Fibroblast of skin of right biceps (primary cell): ENCODE measurements at places on chromosomes 7 and 10.

- DNase-seq = no peak
Observed at GRCh38 chr10:74823791-74824183, 2.6 kb upstream of the KAT6B start.

DNA sequence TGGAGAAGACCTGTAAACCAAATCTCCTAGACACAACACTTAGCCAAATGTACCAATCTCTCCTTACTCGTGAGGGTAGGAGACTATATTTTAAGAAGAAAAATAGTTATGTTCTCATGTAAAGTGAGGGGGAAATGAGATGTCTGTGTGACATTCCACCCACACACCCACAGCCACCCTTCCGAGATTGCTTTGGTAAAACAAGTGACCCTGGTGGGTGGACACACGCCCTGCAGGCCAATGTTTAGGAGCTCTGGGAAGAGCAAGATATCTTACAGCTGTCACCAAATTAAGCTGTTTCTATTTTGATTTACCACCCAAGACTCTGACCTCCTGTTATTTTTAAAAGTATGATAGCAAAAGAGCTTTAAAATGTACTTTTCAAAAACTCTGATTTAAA is 147.2 kb upstream of the PFKP start:
- no peak for DNase-seq

- DNase-seq = no peak
Observed at GRCh38 chr10:121974019-121974534, 940 bp downstream of the NSMCE4A start.

DNA sequence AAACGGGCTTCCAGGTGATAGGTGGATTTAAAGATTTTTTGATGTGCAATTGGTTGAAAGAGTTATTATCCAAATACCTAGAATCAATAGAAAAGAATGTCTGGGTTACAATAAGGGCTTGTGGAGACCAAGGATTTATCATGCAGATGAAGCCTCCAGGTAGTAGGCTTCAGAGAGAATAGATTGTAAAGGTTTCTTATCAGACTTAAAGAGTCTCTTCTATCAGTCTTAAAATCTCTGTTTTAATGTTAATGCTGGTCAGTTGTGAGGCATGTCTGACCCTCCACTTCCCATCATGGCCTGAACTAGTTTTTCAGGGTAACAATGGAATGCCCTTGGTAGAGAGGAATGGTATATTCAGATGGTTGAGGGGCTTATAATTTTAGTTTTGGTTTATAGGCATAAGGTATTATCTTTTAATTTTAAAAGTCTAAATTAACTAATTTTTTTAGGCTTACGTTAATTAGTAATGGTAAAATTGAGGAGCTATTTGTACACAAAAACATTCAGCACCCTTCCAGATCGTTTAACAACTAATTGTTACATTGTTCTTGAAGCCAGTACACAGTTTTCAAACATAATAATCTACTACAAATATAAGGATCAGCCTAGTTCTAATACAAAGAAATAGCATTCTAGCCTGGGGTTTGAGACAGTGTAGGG is 704.2 kb upstream of the MBL2 start:
- no peak for DNase-seq

DNA sequence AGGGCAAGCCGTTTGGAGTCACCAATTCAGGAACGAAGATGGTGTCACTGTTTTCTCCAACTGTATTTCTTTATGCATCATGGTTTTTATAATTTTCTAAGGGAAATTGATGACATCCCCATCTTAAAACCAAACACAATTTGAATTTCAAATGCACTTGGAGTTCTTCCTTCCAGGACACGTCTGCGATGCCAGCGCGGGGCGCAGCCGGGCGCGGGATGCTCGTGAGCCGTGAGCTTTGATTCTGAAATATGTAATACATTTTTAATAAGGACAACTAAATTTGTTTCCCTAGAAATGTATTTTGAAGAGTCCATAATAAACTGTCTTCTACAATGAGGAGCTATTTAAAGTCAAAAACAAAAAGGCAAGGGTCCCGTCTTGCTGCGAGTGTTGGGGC is 492.1 kb downstream of the DNAJB6 start:
- DNase-seq = no peak

- no peak for DNase-seq
Observed at GRCh38 chr7:21671859-21672258, 129.0 kb downstream of the DNAH11 start.

GRCh38 chr7:2791390-2791789 is 52.7 kb downstream of the GNA12 start:
- no peak for DNase-seq

DNA sequence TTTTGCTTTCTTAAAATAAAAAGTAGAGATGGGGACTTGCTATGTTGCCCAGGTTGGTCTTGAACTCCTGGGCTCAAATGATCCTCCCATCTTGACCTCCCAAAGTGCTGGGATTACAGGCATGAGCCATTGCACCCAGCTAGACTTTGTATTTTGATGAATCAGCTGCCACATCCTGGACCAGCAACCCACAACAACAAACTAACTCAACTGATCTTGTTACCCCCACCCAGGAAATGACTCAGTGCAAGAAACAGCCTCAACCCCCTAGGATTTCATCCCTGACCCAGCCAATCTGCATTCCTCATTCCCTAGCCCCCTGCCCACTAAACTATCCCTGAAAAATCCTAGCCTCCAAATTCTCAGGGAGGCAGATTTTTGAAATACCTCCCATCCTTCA is 123.8 kb downstream of the IPMK start:
- peak; percentile 17 for DNase-seq

DNA sequence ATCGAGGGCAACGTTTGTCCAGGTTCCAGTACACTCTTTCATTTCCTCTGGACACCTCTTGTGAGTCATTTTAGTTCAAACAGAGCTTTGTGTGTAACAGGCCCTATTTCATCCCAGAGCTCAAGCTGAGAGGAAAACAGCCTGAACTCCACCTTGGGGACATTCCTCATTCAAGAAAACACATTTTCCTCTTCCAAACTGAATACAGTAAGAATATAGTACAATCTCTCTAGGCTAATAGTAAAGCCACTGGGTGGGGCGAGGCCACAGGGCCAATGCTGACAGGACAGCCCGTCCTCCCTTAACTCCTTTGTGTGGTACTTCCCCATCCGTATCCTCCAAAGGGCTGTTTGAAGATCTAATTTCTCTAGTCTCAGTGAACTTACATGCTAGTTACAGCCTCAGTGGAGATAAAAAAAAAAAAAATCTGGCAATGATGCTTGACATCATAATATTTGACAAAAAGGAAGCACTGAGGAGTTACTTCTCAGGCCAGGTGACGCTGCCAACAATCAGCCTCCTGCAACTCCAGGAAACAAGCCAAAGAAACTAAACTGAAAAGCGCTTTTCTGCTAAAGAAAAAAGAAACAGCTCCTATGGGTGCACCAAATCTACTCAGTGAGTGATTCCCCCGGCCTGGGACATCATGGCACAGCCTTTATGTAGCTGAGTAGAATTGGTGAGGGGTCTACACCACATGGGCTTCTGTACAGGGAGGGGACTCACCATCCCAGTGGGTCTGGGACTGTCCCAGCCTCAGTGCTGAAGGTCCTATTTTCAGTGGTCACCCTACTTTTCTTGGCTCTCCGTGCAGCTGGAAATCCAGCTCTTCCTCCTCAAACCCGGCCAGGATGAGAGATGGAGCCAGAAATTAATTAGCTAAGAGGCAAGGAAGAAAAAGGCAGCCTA is 238.2 kb upstream of the NEBL start:
- peak; percentile 26 for DNase-seq

DNA sequence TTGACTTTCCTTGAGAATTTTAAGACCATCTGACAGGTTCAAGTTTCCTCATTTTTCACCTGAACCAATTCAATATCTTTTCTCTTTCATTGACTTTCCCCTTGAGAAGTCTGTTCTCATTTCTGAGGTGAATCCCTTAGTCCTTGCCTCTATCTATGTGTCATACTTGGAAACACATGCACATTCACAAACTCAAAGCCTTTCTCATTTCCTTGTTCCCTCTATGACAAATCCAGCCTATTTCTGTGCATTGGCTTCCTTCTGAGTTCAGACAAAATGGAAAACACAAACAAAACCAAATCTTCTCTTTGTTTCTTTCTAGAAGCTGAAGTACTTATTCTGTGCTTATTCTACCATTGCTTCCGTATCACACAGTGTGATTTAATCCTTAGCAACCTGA is 13.8 kb downstream of the PTTG1IP2 start:
- DNase-seq = no peak

- peak; percentile 15 for DNase-seq
Observed at GRCh38 chr7:95002775-95003174, 95.4 kb downstream of the PPP1R9A start.

- DNase-seq = peak; percentile 57
Observed at GRCh38 chr7:42071372-42072261, 165.4 kb downstream of the GLI3 start.

DNA sequence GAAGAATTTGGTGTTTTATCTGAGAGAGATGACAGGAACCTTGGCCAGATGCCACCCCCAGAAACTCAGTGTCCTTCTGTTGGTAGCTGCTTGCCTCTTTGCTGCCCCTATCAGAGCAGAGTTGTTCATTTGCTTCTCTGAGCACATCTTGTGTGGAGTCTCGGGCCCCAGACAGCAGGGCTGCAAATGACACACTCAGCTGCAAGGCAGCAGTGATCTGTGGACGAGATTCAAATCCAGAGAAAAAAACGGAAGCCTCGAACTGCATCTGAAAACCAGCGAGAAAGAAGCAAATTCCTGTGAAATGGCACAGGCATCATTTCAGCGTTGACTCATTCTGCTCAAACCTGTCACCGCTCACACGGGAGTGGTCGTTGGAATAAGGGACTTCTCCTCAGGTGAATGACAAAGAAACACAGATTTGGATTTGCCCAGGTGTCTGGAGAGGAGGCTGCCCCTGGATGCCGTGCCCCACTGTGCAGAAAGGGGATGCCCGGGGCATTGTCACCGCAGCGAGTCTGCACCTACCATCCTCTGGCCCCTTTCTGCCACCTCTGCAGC is 144.7 kb downstream of the PFKFB3 start:
- peak; percentile 54 for DNase-seq

DNA sequence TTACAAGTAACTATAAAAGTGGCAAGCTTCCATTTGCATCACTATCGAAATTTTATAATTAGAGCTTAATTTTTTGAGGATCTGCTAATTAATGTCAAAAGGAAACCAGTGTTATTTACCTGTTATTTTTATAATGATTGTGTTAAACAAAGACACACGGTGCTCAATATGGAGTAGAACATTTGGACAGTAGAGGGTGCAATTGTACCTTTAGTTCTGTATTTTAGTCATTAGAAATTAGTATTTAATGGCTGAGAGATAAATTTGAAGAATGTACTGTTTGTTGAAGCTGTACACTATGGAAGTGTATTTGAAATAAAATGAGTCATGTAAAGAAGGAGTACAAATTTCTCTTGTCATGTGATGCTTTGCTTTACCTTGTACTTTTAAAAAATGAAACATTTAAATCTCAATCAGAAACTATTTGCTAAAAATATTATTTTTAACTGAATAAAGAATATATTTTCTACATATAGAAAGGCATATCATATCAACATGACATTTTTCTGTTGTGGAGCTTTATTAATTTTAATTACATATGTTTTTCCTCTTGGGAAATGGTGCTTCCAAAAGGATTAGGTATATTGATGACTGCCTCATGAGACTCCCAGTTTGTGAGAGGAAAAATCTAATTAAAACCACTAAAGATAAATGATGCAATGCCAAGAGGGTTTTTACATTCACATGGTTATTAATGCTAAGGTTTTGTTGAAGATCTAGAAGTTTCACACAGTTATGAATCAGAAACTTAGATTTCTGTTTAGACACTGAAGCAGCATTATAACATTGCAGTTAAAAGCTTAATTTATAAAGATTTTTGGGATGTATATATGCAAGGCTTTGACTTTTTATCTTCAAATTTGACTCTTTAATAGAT is 10.4 kb upstream of the PRKG1 start:
- DNase-seq = peak; percentile 59

DNA sequence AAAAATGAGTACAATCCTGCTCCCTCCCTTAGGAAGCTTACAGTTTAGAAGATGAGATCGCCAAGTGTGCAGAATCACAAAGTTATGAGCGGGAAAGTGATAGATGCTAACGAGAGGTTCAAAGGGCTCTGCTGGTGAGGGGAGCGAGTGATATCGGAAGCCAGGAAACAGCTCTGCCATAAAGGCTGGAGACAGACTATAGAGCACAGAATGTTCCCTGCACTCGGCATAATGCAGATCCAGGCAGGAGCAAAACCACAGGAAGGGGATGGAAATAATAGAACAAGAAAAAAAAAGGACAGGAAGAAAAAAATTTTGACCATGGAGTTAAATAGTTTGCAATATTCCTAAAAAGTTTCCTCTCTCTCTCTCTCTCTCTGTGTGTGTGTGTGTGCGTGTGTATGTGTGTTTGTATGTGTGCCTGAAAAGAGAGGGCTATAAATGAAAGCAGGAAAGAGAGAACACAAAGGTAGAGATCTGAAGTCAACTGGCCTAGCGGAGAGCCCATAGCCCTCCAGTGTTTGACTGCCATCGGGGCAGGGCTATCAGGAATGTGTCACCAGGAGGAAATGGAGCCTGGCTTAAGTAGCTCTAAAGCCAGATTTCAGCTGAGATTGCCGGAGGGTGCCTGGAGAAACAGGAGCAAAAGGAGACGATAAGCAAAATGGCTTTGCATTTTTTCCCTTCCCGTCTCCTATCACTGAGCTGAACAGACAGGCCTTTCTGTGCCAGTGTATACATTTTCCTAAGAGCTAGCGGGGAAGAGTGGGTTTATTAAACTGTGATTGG is 175.8 kb upstream of the LYZL1 start:
- no peak for DNase-seq

- DNase-seq = no peak
Observed at GRCh38 chr10:72890086-72890485, 3.5 kb upstream of the OIT3 start.

GRCh38 chr10:119416855-119417254 is 125.7 kb downstream of the RGS10 start:
- DNase-seq = peak; percentile 59

- no peak for DNase-seq
Observed at GRCh38 chr7:45400680-45401079, 173.5 kb upstream of the ADCY1 start.

GRCh38 chr7:33039257-33039902 is 23.2 kb downstream of the NT5C3A start:
- DNase-seq = no peak

- peak; percentile 2 for DNase-seq
Observed at GRCh38 chr7:79936281-79936983, 198.2 kb upstream of the GNAI1 start.

GRCh38 chr7:107364787-107365186 is 105.1 kb upstream of the GPR22 start:
- peak; percentile 29 for DNase-seq

DNA sequence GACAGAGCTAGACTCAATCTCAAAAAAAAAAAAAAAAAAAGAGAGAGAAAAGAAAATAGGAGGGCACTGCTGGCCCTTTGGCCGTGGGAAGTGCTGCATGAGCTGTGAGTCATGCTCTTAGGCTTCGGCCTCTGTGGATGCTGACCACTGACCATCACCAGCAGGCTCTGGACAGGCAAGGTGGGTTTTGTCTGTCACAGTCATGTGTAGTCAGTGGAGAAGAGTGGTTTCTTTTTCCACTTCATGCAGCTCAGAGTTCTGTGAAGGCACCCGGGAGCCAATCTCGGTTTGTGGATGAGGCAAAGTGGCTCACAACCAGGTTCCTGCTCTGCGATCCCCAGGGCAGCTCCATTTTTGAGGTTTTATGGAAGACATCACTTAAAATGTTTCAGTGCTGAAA is 58.1 kb downstream of the PRTFDC1 start:
- peak; percentile 28 for DNase-seq
